ENCODE measurements at places on chromosomes 13 and 19.

DNA sequence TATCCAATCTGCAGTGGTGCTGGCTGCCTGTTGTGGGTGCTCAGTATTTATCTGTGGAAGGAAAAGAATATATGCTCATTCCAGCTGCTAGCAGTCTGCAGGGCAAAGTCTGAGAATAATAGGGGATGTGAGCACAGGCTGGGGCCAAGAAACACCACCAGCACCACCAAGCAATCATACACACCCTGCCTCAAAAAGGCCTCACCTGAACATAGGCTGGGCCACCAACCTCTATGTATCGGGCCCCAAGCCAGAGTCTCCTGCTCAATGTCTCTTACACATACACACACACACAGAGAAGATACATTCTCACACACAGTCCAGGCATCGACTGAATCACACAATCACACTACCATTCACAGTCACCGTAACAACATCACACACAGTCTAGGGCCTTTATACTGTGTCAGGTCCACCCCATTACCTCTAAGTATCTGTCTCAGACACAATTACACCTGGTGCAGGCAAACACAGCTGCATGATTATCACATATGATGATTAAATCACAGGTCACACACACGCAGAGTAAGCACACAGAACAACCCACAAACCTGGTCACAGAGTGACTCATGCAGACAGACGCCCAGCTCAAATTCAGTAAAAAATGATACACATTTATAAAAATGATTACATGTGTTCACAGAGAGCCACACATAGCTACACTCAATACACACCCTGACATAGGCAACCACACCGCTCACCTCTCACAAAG is 1.3 kb upstream of the ZSCAN22 start:
- peak; percentile 16 for DNase-seq

DNA sequence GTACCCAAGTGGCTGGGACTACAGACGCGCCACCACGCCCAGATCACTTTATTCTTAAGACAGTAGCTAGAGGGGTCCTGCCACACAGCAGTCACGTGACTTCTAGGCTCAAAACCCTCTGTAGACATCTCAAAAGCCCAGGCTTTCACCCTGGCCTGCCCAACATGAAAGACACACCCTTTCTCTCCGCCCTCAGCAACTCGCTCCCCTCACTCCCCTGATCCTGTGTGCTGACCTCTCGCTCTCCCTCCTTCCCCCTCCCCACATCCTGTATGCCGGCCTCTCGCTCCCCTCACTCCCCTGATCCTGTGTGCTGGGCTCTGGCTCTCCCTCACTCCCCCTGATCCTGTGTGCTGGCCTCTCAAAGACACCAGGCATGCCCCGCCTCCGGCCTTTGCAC is 77.4 kb downstream of the SLC15A1 start:
- no peak for DNase-seq

DNA sequence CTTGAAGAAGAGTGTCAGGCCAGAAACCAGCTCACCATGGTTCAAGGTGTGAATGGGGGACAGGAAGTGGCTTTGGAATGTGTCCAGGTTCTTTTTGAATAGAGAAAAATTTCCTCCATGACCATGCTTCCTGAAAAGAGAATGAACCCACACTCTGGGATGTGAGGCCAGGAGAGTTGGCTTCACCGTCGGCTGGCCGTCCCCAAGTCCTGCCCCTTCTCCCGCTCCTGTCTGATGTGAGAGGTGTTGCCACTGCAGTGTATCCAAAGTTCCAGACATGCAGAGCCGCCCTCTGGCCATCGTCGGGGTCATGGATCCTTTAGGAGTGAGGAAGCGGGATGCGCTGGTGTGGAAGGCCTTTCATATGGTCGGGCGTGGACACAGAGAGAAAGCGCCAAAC is 101.2 kb downstream of the COL4A2 start:
- no peak for DNase-seq

DNA sequence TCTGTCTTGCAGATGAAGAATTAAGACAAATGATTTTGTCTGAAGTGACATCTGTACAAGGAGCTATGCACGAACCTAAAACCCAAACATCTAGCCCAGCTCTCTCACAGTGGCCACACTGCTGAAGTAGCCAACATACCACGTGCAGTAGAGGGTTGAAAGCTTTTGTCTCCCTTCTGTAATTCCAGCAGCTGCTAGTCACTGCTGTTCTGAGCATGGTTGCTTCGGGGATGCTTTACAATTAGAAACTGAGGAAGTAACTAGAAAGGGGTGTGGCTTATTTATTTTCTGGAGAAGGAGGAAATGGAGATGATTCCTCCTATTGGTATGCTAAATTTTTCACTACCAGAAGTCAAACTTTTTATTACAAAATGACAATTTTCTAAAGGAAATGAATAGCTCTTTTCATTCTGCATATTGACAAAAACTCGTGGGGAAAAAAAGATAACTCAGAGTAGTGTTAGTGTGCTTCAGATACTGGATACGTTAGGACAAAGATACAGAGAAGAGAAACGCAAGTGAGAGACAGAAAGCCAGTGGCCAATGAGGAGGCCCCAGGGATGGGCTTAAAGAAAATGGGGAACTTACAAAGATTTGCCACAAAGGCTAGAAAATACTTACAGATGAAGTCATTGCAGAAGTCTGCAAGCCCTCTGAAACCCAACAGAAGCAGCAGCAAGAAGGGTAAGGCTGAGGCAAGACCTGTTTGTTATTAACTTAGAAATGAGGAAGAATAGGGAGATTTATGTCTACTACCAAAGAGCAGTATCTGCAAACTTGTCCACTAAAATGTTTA is 192.7 kb upstream of the MIR17HG start:
- peak; percentile 7 for DNase-seq

GRCh38 chr13:50574731-50575130 is 268.8 kb downstream of the DLEU7 start:
- DNase-seq = no peak

DNA sequence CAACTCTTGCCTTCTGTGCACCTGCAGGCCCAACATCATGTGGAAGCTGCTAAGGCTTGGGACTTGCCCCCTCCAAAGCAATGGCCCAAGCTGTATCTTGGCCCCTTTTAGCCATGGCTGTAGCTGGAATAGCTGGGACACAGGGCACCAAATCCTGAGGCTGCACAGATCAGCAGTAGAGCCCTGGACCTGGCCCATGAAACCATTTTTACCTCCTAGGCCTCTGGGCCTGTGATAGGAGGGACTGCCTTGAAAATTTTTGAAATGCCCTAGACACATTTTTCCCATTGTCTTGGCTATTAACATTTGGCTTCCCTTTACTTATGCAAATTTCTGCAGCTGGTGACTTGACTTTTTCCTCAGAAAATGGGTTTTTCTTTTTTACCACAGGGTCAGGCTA is 68.7 kb downstream of the ING1 start:
- no peak for DNase-seq

- peak; percentile 46 for DNase-seq
Measured at GRCh38 chr13:30520571-30520970, 54.8 kb upstream of the HMGB1 start.

DNA sequence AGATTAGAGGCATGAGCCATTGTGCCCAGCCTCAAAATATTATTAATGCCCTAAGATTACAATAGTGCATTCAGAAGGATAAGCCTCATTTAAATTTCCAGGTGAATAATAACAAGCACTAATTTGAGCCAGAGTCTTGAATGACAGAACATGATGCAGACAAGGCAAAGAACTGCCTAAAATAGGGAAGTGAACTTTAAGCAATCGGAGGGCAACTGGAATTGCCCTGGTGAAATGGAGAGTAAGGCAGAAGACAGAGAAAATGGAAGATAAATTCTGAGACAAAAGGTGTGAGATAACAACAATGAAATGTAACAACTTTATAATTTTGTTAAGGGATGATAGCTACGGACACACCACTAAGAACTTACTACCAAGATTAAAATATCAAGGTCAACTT is 199.9 kb downstream of the DIAPH3 start:
- no peak for DNase-seq

GRCh38 chr13:37306778-37307544 is 201.5 kb upstream of the CSNK1A1L start:
- DNase-seq = peak; percentile 89

- DNase-seq = no peak
Measured at GRCh38 chr13:114157869-114158495, 21.1 kb upstream of the CFAP97D2 start.

- no peak for DNase-seq
Measured at GRCh38 chr13:90673746-90674145, 673.7 kb upstream of the MIR17HG start.

- DNase-seq = no peak
Measured at GRCh38 chr13:93399212-93399611, 172.6 kb downstream of the GPC6 start.

GRCh38 chr19:55391702-55392615 is 6.2 kb downstream of the RPL28 start:
- peak; percentile 62 for DNase-seq

DNA sequence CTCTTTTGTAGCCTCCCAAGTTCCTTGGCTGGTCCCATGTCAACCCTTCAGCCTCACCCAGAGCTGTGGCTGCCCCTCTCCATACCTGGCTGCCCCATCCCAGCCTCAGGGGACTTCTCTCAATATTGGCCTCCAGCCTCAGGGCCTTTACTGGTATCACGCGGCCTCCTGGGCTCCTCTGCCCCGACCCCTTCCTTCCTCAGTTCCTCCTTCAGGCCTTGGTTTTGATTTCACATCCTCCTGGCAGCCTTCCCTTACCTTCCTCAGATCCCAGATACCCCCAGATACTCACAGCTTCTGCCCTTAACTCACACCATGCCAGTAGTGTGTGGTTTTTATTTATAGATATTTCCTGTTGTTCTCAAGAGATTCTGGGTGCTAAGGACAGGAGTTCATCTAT is 12.8 kb upstream of the SCN1B start:
- no peak for DNase-seq

DNA sequence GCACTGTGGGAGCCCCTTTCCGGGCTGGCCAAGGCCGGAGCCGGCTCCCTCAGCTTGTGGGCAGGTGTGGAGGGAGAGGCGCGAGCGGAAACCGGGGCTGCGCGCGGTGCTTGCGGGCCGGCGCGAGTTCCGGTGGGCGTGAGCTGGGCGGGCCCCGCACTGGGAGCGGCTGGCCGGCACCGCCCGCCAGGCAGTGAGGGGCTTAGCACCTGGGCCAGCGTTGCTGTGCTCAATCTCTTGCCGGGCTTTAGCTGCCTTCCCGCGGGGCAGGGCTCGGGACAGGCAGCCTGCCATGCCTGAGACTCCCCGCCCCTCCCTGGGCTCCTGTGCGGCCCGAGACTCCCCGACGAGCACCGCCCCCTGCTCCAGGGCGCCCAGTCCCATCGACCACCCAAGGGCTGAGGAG is 405.2 kb upstream of the PRR20A start:
- DNase-seq = no peak

DNA sequence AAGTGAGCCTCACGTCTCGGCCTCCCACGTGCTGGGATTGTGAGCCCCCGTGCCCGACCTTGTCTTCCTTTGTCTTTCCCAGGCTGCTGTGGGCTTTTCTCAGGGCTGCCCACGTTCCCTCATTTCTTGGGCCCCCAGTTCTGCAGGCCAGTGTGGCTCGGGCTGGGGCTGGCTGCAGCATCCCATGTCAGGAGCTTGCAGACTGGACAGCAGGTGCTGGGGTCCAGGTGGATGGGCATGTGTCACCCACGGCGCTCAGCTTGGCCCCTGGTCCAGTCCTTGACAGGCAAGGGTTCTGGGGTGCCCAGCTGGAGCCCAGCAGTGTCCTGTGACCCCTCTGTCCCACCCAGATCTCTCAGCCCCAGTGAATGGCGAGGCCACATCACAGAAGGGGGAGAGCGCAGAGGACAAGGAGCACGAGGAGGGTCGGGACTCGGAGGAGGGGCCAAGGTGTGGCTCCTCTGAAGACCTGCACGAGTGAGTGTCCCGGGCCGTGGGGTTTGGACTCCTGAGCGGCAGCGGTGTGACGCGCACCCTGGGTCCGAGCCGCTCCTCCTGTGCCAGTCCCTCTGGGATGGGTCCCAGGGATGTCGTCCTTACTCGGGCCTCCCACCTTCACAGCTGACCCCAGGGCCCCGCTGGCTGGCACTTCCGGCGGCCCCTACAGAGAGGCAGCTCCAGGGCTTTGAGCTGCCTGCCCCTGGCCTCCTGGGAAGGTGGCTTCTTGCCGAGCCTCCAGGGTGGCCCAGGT is 17.3 kb downstream of the PLIN4 start:
- DNase-seq = no peak

- DNase-seq = no peak
Measured at GRCh38 chr19:34416021-34416545, 11.9 kb downstream of the PDCD2L start.

DNA sequence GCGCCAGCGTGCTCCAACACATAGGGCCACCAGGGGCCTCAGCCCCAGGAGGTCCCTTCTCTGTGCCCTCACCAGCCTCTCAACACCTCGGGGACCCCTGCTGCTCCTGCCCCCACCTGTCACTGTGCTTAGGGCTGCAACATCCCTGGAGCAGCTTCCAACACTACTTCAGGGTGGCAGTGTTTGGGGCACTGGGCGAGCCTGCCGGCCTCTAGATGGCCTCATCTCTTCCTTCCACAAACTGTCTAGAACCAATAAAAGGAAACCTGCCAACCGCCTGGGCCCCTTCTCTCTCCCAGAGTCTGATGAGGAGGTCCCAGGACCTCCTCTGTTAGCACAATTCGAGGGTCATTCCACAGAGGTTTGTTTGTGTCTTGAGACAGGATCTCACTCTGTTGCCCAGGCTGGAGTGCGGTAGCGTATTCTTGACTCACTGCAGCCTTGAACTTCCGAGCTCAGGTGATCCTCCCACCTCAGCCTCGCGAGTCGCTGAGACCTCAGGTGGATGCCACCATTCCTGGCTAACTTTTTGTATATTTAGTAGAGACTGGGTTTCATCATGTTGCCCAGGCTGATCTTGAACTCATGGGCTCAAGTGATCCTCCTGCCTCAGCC is 10.1 kb upstream of the SHD start:
- DNase-seq = no peak

- no peak for DNase-seq
Measured at GRCh38 chr19:28549680-28550277, 663.2 kb downstream of the UQCRFS1 start.

- DNase-seq = no peak
Measured at GRCh38 chr13:38283346-38283745, 66.3 kb upstream of the UFM1 start.
